Breast epithelium (tissue), 4 donors: ENCODE measurements at places on chromosomes 2 and 18.

GRCh38 chr2:9483107-9483506 is 8.8 kb downstream of the IAH1 start:
- H3K27ac ChIP-seq: no peak overlapping the region
- no peak overlapping the region for H3K4me3 ChIP-seq
- H3K36me3 ChIP-seq: no peaks in the 10 kb centered on the region
- DNase-seq: no peak
- no peaks in the 10 kb centered on the region for H3K27me3 ChIP-seq

- H3K36me3 ChIP-seq: no peaks in the 10 kb centered on the region
- no peaks in the 10 kb centered on the region for H3K27me3 ChIP-seq
- H3K4me1 ChIP-seq: no peaks in the 10 kb centered on the region
- no peak overlapping the region for H3K27ac ChIP-seq
- no peak overlapping the region for H3K4me3 ChIP-seq
Observed at GRCh38 chr2:108244667-108245414, 5.1 kb downstream of the SULT1C3 start.

- H3K27ac ChIP-seq: no peak overlapping the region
- no peaks in the 10 kb centered on the region for H3K27me3 ChIP-seq
- DNase-seq: no peak
- no peaks in the 10 kb centered on the region for H3K4me1 ChIP-seq
- no peak overlapping the region for H3K4me3 ChIP-seq
Observed at GRCh38 chr2:190698895-190699294, 50.0 kb downstream of the NAB1 start.

GRCh38 chr2:122100756-122101155 is 345.3 kb downstream of the TSN start:
- no peak for DNase-seq
- no peaks in the 10 kb centered on the region for H3K36me3 ChIP-seq
- H3K27ac ChIP-seq: no peak overlapping the region
- H3K4me1 ChIP-seq: no peaks in the 10 kb centered on the region
- no peak overlapping the region for H3K4me3 ChIP-seq

GRCh38 chr2:120432976-120433815 is 87.3 kb downstream of the INHBB start:
- DNase-seq: no peak
- no peaks in the 10 kb centered on the region for H3K36me3 ChIP-seq
- no peaks in the 10 kb centered on the region for H3K27me3 ChIP-seq

DNA sequence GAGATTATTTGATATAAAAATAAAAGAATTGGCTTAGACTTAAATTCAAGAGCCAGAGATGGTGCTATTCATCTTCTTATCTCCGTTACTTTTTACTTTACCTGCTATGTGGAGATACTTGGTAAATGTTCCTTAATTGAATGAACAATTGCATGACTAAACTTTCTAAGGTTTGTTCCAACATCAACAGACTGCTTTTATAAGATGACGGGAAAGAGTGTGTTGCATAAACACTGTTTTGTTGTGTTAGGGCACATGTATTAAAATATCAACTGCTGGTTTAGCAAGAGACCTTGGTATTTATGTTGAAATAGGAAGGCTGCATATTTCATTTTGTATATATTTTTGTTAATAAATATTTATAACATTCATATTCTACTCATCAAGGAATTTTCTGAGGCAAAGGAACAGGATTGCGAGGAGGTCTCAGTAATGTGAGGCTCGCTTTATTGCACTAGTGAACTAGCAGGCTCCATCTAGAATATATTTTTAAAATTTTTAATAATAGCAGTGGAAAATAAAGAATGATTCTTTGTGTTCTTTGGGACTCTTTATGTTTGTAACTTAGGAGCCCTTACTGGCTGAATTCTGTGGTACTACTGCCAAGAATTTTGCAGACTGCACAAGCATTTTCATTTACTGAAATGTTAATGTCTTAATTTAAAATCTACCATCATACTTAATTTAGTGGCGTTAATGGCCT is 10.7 kb upstream of the NFE2L2 start:
- H3K4me3 ChIP-seq: no peak overlapping the region
- H3K27ac ChIP-seq: peak overlapping the region; percentile 2
- H3K36me3 ChIP-seq: no peaks in the 10 kb centered on the region
- no peak for DNase-seq
- no peaks in the 10 kb centered on the region for H3K27me3 ChIP-seq

GRCh38 chr2:179137200-179137759 is 87.3 kb upstream of the CCDC141 start:
- H3K27ac ChIP-seq: no peak overlapping the region
- H3K4me1 ChIP-seq: no peaks in the 10 kb centered on the region
- no peak overlapping the region for H3K4me3 ChIP-seq
- DNase-seq: no peak
- H3K27me3 ChIP-seq: no peaks in the 10 kb centered on the region

GRCh38 chr2:236981701-236982485 is 103.8 kb upstream of the COPS8 start:
- no peaks in the 10 kb centered on the region for H3K4me1 ChIP-seq
- no peak overlapping the region for H3K4me3 ChIP-seq
- no peaks in the 10 kb centered on the region for H3K27me3 ChIP-seq

DNA sequence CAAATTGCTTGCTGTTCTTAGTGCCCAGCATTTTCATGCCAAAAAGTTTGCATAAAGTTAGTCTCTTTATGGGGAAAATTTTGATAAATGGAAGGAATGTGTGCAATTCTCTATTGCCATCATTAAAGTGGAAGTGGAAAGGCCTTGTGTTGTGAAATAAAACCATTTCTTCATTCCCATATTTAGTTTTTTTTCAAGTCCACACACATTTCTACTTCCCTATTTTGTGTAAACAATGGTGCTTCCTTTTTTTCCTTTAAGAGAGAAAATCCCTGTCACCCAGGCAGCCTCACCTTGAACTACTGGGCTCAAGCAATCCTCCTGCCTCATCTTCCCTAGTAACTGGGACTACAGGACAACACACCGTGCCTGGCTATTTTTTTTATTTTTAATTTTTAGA is 42.3 kb upstream of the NCOA1 start:
- no peaks in the 10 kb centered on the region for H3K36me3 ChIP-seq
- H3K4me1 ChIP-seq: peaks cover 4% of the 10 kb centered on the region
- H3K27me3 ChIP-seq: no peaks in the 10 kb centered on the region
- no peak overlapping the region for H3K4me3 ChIP-seq
- DNase-seq: no peak
- no peak overlapping the region for H3K27ac ChIP-seq
